HFF-Myc (cell line): ENCODE measurements at places on chromosomes 6 and 20.
A peak's percentile ranks its signal among the peaks of the same experiment; 100 is the strongest.

DNA sequence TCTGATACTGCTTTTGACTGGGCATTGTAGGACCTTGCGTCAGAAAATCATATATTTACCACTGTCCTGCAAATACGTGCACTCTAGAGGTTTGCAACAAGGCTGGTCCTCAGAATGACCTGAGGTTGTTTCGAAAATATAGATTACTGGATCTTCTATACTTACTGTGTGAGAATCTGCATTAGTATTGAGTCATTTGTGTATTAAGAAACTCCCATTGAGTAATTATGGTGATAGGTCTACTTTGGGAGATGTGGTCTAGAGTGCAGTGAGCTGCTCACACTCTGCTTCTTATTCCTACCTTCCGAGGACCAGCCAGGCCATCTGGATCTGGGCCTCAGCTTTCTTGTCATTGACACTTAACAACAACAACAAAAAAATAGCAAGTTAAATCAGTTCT, 9.6 kb downstream of the KLHL32 start:
- DNase-seq: no peak

GRCh38 chr20:33079259-33079658, at the start of gene BPIFB4:
TSS of gene BPIFB4 (plus strand) at chr20:33079643. CDS start at chr20:33081527, 1,884 bp downstream.
- no peak for DNase-seq

DNA sequence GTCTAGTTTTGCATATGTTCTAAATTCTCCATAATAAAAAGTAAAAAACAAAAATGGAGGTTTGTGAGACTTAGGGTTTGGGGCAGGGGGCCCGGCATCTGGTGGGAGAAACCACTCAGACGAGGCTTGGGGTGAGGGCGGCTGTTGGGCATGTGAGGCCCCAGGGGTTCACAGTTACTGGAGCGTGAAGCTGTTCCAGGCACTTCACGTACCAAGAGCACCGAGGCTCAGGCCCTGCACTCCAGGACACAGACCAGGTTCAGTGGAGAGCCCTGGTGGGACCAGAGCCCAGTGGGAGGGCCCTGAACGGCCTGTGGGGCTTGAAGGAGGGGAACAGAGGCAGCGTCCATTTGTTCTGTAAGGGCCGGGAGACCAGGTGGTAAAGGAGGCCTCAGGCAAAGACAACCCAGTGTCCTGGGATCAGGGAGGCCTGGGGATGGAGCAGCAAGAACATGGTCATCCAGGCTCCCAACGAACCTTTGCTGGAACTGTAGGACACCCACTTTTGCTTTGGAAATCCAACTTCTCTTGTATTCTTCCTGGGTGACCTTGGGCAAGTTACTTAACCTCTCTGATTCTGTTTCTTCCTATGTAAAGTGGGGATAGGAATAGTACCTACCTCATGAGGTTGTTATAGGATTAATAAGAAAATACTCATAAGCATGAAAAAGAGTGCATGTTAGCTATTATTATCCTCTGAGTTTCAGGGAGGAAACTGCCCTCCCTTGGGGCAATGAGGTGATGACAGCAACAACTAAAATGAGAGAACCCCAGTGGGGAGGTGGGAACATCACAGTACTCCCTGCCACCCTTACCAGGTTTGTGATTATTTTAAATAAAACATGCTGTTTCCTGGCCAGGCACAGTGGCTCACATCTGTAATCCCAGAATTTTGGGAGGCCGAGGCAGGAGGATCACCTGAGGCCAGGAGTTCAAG, 1.1 kb upstream of the FGD2 start:
- no peak for DNase-seq

- no peak for DNase-seq
Observed at GRCh38 chr6:5172041-5172653, 87.0 kb downstream of the PPP1R3G start.

GRCh38 chr6:22062807-22063408, 233.9 kb downstream of the PRL start:
- no peak for DNase-seq

- peak; percentile 37 for DNase-seq
Observed at GRCh38 chr6:74638412-74638811, 567.4 kb downstream of the COL12A1 start.

DNA sequence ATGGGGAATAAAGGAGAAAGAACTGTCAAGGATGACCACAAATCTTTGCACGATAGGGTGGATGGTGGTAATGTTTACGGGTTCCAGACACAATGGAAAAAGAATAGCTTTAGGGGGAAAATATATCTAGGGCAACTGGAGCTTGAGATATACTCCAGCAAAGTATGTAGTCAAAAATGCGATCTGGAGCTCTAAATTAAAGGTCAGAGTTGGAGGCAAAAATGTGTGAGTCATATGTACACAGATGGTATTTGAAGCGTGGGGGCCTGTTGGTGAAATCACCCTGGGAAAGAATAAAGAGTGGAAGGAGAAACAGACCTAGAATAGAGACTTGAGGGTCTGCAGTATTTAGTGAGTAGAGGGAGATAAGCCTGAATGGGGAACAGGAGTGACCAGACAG, 633.9 kb upstream of the CHD6 start:
- no peak for DNase-seq

DNA sequence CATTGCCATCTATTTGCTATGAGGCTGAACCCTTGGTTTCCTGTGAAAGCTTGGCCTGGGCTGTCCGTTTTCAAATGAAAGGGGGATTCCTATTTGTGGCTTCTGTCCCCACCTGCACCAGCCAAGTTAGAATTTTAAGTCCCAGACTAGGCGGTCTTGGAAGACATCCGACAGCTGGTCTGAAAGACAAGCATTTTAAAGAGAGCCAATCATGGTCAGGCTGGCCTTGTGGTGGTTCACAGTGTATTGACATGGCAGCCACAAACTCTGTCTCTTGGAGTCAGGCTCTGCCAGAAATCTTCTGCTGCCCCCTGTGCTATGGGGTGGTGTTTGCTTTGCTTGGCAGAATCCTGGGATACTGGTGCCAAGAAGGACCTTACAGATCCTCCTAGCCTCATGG, 319.2 kb upstream of the MOCS1 start:
- DNase-seq: no peak

DNA sequence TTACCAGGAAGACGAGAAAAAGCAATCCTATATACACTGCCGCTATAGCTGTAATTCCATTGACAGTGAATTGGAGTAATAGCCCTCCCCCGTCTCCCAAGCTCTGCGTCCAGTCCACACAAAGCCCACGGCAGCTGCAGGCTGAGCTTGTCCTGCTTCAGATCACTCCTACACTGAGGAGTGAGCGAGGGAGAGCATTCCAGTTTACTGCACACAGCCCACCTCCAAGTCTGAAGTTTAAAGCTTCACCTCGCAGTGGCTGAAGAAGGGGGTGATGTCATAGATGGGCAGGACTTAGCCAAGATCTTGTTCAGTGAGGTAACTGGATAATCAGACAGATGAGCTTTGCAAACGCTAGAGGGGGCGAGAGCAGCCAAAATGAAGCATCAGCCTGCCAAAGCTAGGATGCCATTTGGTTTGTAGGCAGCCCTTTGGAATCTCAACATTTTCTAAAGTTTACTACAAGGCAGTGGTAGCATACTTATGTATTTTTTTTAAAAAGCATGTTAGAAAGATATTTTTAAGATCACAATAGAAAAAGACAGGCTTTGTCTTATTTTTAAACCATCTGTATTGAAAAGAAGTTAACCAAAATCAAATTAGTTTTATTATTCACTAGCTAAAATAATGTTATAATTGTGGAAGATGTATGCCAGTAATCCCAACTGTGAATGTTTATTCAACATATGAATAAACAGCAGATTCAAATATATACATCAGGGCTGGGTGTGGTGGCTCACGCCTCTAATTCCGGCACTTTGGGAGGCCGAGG, at the start of gene FLRT3:
Gene FLRT3 (minus strand): TSS at position 213 of the 772 bp plus-strand sequence. CDS start 10,106 bp downstream, outside the sequence.
- DNase-seq: peak; percentile 91

GRCh38 chr6:89727501-89727900, 89.0 kb upstream of the LYRM2 start:
- no peak for DNase-seq

- no peak for DNase-seq
Observed at GRCh38 chr6:151063352-151063751, 176.4 kb upstream of the AKAP12 start.

DNA sequence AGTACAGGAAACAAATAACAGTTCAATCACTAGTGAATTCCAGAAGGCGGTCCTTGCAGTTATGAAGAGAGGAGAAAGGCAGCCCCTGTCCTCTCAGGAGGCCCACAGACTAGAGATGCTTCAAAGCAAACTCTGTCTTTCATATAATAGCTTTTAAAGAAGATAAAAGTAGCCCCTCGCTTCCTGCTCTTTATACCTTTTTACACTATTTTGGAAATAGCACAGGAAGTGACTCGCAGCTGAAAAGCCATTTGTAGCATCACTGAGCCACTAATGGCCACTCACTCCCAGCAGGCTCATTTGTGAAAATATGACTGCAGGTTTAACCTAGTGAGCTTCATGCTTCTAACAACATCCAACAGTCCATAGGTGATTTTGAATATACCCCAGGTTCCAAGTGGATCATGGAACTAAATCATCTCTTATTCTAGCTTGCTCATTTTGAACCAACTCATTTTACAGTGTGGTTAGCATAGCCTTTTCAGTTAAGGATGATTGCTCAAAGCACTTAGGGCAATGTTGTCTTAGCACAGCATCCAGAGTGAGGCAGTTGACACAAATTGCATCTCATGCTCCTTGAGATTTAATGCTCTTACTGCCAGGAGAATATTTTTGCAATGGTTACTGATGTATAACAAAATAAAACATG, 136.0 kb upstream of the NRSN1 start:
- no peak for DNase-seq

GRCh38 chr6:44512868-44513741, 125.6 kb downstream of the CDC5L start:
- DNase-seq: no peak

- DNase-seq: no peak
Observed at GRCh38 chr20:44439318-44439717, 36.4 kb upstream of the TTPAL start.

GRCh38 chr6:150165020-150165702, 22.3 kb downstream of the PPP1R14C start:
- no peak for DNase-seq

DNA sequence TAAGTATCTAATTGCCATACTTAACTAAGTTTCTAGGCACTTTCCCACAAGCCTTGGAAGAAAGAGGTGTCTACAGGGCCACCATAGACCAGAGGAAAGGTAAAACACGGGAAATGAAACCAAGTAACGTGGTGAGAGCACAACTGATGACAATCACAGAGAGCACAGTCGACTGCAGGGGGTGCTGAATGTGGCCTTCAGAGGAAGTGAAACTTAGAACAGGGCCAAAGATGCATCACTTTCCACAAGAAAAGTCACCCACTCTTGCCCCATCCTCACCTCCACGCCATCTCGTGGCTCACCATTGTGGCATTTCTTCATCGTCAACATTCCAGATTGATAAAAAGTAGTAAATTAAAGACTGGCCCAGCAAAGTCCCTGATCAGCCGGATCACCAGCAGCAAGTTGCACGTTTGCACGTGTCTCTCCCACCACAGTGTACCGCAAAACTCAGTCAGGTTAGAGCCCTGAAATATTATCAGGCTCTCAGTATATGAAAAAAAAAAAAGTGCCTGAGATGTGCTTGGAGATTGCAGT, 31.4 kb downstream of the HIVEP2 start:
- DNase-seq: no peak

GRCh38 chr20:1637226-1637625, 17.4 kb upstream of the SIRPB1 start:
- DNase-seq: no peak

- DNase-seq: no peak
Observed at GRCh38 chr6:19569563-19569962, 267.6 kb upstream of the ID4 start.

DNA sequence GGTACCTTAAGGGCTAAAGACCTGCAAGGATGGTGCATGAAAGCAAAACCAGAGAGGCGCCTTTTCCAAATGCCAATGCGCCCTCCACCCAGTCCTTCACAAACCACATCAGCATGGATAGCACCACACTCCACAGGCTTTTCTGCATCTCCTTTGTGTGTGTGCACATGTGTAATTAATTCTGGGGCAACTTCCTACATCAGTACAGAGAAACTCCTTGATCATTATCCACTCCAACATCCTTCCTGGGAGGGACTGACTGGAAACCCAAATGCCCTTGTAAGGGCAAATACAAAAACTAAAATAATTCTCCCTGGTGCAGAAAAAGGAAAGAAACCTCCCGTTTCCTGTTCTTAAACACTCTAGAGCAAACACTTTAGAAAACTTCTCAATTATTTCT, 10.8 kb downstream of the SLC52A3 start:
- no peak for DNase-seq
